ENCODE measurements at places on chromosomes 2 and 18.

DNA sequence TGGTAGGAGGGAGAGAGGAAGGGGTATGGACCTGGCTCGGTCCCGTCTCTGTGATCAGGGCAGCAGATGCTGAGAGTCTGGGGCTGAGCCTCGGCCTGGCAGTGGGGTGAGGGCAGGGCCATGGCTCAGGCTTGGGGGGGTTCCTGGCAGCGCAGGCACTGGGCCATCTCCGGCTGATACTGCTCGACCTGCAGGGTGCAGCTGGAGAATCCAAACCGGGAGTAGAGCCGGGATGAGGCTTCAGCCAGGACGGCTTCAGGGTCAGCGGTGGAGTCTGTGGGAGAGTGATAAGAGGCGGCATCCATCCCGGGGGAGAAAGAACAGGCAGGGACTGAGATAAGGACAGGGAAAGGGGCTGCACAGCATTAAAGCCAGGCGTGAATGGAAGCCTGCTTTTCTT is 7.7 kb downstream of the SLC30A3 start:
- no peak for DNase-seq

DNA sequence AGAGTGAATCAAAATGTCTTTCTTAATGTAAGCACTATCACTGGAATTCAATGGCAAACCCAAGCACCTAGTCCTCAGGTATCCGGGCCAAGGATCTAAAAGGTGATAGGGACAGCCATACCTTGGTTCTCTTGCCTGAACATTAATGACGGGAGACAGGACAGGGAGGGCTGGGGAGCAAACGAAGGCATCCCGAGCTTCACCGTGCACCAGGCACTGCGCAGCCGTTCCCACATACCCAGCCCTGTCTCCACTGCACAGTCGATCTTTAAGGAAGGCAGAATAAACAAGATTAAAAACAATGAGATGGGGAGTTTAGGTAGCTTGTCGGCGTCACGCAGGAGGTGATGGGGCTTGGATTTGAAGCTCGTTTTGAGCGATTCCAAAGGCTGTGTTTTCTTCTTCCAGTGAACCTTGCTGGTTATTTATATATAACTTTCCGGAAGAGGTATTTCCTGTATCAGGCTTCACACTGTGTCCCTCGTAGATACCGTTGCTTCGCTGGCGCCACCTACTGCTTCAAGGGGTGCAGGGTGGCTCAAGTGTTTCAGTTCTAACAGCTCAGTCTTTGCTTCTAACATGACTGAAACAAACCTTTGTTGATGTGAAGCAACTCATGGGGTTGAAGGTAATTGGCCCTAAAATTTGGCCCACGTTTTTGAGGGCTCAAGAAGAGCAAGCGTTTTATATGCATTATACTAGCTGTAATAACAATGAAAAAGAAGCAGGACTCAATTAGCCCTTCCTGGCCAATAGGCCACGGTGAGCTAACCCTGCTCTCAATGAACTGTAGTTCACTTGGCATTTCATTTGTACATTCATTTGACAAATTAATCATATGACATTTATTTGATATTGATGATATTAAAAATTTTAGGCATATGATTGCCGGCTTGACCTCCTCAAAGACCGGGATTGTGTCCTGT is 77.4 kb downstream of the DCDC2C start:
- DNase-seq, result no peak

- DNase-seq, result no peak
These were observed 78.7 kb downstream of the USP40 start for GRCh38 chr2:233487748-233488345.

DNA sequence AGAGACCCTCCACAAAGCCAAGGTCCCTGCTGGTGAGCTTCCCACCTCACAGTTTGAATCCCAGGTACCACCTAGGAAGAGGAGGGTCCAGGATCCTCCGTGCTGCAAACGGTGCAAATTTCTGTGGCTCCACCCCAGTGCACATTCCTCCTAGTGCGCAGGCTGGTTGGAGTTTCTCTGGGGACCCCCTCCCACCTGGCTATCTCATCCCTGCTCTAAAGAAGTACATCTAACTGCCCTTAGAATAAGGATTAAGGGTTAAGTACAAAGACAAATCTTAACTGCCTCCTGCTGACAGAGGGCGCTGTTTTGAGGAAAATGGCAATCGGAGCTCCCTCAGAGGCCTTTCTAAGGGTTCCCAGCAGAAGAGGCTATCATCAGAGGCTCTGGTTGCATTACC is 109.6 kb upstream of the FSIP2 start:
- DNase-seq, result no peak

DNA sequence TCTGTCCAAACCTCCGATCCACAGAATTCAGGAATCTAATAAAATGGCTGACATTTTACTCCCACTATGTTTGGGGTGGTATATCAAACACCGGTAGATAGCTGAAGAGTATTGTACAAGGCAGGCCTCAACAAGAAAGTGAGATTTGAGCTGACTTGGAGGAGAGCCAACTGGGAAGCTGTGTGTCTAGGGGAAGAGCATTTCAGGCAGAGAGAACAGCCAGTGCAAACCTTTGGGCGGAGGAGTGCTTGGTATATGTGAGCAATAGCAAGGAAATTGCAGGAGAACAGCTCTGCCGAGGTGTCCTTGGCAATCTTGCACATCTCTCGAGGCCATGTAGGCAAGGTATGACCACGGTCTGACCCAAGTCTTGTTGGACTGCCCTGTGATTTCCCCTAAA is 1.8 kb upstream of the MERTK start:
- no peak for DNase-seq

- no peak for DNase-seq
These were observed 222.0 kb upstream of the FN1 start for GRCh38 chr2:215657844-215658243.

GRCh38 chr2:47034973-47035609 is 119.5 kb upstream of the MCFD2 start:
- no peak for DNase-seq

- DNase-seq, result peak; percentile 47
These were observed 493 bp downstream of the FN1 start for GRCh38 chr2:215435280-215435869.

DNA sequence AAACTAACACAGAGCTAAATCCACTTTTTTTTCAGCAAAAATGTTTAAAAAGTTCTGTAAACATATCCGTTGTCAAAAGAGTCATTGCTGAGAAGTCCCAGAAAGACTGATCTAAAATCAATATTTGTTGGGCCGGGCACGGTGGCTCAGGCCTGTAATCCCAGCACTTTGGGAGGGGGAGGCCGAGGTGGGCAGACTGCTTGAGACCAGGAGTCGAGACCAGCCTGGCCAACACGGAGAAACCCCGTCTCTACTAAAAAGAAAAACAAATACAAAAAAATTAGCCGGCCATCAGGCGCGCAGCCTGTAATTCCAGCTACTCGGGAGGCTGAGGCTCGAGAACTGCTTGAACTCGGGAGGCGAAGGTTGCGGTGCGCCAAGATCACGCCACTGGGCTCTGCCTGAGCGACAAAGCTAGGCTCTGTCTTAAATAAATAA is 1.4 kb downstream of the OLA1 start:
- no peak for DNase-seq

- DNase-seq, result no peak
These were observed 1.0 kb downstream of the AGAP1 start for GRCh38 chr2:235494716-235495372.

DNA sequence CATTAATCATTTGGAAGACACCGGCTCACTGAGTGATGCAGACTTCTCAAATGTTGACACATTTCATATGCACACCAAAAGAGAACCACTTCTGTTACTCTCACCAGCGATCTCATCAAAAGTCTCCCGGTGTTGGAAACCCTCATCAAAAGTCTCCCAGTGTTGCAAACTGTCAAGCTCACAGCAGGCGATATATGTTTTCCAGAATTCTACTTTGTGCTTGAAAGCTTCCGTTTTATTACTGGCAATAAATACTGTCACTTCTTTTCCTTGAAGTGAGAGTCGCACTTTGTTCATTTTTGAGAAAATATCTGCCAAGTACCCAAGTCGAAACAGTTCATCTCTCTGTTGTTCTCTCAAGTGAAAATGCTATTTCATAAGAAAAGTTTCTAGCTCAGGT is 20.5 kb downstream of the MLPH start:
- DNase-seq, result no peak

DNA sequence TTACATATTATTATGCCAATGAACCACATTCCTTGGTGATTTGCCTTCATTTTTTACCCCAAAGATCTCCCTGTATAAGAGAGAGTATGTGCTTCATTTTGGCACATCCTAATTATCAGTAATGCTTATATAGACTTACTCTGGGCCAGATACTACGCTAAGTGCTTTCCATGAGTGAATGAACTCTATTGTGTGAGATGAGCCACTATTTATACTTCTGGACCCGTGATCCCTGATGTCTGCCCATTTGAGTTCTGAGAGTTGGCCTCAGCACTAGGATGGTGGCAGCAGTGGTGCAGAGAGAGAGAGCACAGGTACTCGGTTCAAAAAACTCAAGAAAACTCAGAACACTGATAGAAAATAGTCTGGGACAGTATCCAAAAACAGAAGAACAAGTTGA is 17.4 kb upstream of the KCMF1 start:
- DNase-seq, result no peak

GRCh38 chr18:41618147-41618546 is 336.9 kb upstream of the PIK3C3 start:
- DNase-seq, result no peak

DNA sequence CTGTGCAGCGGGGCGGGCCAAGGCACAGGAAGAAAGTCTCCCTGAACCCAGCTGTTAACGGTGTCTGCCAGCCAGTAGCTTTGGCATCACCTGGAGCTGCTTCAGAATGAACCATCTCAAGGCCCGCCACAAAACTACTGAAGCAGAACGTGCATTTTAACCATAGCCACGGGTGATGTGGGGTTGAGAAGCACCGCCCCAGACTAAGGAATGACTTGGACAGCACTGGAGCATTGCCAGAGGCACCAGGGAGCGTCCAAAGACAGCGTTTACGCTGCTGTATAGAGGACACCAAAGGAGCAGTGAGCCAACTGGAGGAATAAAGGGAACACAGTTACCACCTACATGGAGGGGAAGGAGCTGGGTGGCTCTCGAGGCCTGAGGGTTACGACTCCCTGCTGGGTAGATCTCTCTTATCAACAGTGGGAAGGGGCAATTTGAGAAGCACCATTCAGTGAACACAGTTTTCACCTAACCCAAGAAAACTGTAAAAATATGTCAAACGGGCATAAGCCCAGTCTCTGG is 28.4 kb upstream of the LONRF2 start:
- DNase-seq, result no peak

DNA sequence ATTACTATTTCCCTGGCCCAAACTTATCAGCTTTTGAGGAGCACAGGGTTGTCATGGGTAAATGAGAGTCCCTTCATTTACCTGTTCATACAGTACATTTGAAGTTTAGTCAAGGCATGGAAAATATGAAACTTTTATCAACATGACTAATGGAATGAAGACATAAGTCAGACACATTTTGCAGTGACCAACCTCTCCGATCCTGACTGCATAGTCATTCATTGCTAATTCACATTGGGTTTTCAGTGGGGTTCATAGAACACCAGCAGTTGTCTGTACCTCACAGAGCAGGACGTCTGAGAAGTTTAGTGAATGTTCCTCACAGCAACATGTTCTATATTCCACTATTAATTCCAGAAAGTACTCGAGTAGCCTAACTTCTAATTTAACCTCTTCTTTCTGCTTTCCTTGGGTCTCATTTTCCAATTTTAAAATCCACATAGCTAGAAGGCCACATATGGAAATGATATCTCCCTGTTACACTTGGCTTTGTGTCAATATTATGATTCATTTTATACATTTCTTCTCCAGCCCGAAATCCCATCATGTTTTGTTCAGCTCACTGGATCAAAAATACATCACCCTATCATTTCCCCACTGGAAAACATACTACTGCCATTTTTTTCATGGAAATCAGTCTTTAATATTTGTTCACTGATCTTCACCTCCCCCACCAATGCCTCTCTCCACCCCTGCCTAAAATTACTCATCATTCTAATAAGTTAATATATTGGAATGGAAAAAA is 65.9 kb downstream of the CDH20 start:
- DNase-seq, result no peak

DNA sequence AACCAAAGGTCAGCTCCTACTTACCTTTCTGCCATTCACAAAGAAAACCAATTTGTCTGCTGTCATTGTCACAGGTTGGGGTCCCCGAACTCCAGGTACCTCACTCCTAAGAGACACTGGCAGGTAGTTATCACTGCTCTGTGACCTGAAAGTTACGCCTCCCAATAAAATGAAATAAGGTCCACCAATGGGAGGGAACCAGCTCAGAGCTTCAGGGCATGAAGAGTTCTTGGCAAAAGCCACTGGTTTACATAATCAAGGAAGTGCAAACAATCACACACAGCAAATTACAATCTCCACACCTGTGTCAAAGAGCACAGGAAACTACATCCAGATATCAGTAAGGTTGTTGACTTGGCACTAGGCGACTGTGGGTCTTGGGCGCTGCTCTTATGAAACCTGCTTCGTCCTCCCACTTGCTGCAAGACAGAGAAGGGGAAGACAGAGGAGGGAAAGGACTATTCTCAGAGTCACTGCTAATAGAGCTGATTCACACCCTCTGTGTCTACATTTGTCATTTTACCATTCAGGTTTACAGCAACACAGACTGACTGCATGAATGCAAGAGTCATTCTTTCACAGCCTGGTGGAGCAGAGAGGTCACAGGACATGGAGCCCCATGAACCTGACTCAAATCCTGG is at the start of gene XDH:
Gene XDH (minus strand): TSS at position 142 of the 641 bp plus-strand sequence. CDS start 76 bp downstream, at position 66.
- DNase-seq, result no peak

GRCh38 chr18:13438507-13439056 is 220.0 kb downstream of the LDLRAD4 start:
- DNase-seq, result no peak

DNA sequence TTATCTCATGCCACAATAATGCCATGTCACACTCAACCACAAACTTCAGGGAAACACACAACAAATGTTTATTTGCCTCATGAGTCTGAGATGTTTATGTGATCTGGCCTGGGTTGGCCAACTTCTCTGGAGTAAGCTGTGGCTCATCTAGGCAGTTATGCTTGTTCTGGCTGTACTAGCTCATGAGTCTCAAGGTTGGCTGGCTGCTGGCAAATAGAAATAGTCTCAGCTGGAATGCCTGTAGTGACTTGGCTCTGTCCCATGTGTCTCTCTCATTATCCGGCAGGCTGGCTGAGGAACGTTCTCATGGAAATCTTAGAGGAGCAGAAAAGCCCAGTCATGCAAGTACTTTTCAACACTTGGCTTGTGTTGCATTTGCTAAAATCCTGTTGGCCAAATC is 234.9 kb upstream of the CDH2 start:
- no peak for DNase-seq

DNA sequence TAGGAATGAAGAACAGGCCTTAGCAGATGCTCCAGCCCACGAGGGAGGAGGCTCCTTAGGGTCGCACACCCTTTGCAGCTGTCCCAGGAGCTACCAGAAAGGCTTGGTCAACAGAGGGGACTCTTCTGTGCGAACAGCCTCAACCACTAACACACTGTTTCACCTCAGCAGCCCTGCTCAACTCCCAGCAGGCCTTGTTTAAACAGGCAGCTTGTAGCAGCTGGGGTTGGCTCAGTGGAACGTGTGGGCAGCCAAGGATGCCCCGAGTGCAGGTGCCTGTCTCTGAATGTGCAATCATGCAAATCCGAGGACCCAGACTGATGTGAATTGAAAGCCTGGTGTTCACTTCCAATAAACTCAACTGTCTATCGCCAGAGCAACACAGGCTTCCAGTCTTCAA is 88.7 kb upstream of the CXCR4 start:
- DNase-seq, result no peak

GRCh38 chr2:72127401-72128058 is 20.1 kb downstream of the CYP26B1 start:
- DNase-seq, result no peak

GRCh38 chr2:229686122-229686919 is 28.0 kb downstream of the DNER start:
- no peak for DNase-seq

- no peak for DNase-seq
These were observed 18.7 kb downstream of the GKN2 start for GRCh38 chr2:68934021-68934420.

- no peak for DNase-seq
These were observed 593 bp downstream of the ZNF514 start for GRCh38 chr2:95158891-95159619.
